ENCODE measurements at places on chromosomes 12 and 14.

- no peak for DNase-seq
These were observed 1.9 kb upstream of the RFX4 start for GRCh38 chr12:106580671-106581508.

DNA sequence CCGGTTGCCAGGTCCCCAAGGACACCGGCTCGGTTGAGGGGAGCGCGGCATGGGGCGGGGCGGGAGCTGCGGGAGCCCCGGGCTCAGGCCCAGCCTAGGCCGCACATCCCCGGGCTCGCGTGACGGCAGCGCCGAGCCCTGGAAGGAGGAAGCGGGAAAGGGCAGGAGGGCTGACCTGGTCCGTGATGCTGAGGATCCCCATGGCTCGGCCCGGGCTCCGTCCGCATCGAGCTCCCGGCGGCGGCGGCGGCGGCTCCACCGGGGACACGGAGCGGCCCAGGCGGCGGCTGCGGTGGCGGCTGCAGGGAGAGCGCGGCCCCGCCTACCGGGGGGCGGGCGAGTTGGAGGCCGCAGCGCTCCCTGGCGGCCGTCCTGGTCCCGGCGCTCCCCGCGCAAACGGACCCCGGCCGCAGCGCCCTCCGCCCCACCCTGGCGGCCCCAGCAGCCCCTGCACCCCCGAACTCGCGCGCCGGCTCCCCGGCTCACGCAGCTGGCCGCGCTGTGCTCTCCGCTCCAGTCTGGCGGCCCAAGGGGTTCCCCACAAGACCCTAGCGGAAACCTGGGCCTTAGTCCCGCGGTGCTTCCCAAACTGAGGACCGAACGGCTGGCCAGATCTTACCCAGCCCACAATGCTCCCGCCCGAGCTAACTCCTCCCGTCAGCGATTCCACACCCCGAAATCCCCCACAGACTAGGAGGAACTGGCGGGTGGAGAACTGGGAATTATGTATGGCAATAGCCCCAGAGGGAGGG is at the start of gene ANKRD52:
ANKRD52 (minus strand) TSS at position 317 of the 752 bp plus-strand sequence; CDS start at position 202, 115 bp downstream.
- peak; percentile 67 for DNase-seq

DNA sequence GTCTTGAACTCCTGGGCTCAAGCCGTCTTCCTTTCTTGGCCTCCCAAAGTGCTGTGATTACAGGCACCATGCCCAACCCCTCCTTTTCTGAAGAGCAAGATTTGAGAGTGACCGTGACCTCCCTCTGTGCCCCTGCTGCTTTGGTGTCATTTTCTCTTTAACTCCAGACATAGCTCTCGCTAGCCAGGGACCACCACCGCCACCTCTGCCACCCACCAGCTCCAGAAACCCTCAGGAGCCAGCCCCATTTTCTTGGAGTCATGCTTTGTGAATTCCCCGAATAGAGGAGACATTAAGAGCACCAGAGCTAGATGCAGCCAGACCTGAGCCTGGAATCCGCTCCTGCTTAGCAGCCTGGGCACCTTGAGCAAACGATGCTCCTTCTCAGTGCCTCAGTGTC is 18.2 kb downstream of the SDSL start:
- no peak for DNase-seq

GRCh38 chr12:92900941-92901340 is 28.2 kb downstream of the EEA1 start:
- DNase-seq: no peak

GRCh38 chr12:88570103-88570502 is 10.2 kb downstream of the KITLG start:
- no peak for DNase-seq

Data from SHP77 (cell line).